ENCODE measurements at places on chromosomes 1 and 21.

DNA sequence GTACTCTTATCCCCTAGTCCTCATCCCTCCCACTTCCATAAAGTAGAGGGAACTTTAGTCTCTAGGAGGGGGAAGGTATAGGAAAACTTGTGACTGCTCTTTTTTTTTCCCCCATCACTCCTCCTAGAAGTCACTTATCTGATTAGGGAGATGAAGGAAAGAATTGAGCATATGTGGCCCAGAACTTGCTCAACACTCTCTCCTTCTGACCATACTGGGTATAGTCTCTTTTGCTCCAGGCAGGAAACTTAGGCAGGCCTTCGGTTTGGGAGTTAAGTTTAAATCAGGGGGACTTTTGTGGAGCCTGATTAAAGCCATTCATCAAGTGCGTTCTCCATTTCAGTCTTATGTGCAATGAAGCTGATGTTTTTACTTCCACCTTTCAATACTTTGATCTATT, 5.8 kb downstream of the UBE2U start:
- DNase-seq: no peak

DNA sequence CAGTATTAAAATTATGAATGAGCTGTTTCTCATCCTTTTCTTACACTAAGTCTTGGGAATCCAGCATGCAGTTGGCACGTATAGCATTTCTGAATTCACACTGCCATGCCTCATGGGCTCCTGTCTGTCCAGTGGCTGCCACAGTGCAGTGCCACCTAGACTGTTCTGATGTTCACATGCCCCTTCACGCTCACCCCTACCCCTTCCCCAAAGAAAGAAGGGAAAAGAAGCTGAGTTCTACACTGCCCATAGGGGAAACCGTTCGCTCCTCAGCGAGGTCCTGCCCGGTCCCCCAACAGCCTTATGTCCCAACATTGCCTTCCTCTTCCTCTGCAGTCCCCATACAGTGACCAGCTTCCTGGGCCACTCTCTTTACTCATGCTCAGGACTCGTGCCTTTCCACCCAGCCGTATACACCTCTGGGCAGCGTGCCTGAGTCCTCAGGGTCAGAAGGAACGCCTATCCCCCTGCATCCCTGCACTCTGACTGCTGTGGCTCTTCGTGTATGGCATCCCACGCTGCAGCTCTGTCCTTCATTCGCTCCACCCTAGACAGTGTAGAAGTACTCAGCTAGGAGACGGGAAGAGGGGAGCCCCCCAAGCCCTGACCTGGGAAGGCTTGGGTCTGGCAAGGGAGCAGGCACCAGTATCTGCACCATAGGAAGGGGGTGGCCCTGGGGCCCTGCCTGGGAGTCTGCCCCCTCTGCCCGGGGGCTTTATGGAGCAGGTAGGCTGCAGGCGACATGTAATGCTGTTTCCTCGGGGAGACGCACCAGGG, 24.1 kb upstream of the ARF1 start:
- no peak for DNase-seq

DNA sequence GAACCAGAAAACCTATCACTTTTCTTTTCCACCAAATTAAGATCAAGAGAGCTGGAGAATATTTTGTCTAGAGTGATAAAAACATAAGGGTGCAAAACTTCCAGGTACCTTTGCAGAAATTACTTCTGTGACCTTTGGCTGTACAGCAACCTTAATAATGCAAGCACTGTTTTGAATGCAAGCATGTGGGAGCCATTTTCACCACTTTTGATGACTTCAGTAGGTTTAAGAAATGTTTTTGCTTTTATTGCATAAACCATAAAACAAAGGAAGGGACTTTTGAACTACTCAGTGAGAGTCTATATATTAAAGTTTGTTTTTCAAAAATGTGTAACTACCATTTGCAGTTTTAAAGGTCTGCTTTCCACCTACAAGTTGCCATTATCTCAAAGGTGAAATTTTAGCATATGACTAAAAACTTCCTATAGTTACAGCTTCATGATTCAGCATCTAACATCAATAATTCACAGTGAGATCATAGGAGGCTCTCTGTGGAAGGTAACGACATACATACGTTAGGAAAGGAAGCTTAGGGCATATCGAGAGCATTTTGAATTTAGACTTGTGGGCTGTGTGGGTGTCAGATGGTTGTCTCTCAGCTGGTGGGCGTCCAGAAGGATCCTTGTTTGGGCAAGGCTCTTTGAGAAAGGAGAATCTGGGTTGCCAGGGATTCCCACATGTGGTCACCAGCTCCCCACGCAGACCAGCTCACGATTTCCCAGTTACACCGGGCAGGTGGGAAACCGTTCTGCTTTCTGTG, 1.1 kb upstream of the GADD45A start:
- no peak for DNase-seq

DNA sequence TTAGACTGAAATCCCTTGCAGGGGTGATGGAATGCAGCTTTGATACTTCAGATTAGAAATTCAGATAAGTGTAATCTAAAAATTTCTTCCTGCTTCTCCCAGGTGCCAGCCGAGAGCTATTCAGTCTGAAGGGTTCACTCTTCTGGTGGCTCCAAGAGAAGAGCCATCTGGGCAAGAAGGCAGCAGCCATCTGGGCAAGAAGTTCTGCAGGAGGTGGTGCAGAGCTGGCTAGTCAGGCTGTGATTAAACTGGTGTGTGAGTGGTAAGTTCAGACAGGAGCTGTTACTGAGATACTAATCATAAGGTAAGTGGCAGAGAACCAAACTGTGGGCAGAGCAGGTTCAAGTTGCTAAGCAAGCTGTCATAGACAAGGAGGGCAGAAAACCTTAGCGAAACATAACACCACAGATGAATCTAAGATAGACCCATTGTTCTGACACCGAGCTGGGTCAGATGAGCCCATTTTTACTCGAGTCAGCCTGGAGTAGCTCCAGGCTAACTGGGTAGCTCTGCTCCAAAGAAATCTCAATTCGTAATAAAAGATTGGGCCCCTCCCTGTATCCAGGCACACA, 14.4 kb upstream of the TP53BP2 start:
- no peak for DNase-seq

- no peak for DNase-seq
Observed at GRCh38 chr1:210586771-210587170, 258.1 kb downstream of the HHAT start.

- DNase-seq: no peak
Observed at GRCh38 chr1:236890152-236891056, 95.3 kb downstream of the MTR start.

DNA sequence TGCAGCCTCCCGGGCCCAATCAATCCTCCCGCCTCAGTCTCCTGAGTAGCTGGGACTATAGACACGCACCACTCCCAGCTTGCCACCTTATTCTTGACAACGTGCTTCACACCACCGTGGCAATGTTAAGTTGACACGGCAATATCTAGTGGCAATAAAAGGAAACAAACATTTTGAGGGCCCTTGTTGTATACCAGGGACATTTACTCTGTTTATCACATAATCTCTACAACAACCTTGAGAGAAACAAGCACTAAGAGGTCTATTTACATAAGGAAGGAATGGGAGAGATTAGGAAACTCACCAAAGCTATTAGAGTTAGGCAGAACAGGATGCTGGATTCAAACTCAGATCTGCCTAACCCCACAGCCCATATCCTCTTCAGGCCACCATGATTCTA, 3.1 kb downstream of the KLHDC8A start:
- no peak for DNase-seq

GRCh38 chr1:89761338-89761737, 59.5 kb upstream of the LRRC8D start:
- DNase-seq: no peak

GRCh38 chr1:168227620-168228019, 1.8 kb downstream of the SFT2D2 start:
- DNase-seq: no peak

- no peak for DNase-seq
Observed at GRCh38 chr1:97806326-97806725, 114.5 kb downstream of the DPYD start.

- peak; percentile 55 for DNase-seq
Observed at GRCh38 chr1:223189903-223190724, 47.1 kb upstream of the TLR5 start.

DNA sequence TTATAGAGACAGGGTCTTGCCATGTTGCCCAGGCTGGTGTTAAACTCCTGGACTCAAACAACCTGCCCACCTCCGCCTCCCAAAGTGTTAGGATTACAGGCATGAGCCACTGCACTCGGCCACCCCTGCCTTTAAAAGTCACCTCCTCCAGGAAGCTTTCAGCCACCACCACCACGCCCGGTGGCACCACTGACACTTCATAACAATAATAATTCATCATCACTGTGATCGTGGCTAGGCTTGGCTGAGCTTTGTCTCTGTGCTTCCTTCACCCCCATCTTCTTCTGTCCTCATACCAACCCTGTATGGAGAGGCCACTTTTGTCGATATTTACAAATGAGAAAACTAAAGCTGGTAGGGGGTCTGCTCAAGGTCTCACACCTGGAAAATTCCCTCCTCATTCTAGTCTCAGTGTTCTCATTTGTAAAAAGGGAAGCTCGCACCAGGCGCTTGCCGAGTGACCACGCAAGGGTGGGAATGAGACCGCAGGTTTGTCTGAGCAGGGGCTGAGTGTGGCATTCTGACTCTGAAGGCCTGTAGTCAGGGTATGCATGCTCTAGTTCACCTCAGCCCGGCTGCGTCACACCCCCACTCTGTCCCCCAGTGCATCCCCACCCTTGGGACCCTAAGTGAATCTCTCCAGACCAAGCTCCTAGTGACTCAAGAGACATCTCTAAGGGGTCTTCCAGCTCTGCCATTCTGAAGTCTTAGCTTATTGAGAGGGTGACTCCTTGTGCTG, 12.9 kb upstream of the EPHA2 start:
- no peak for DNase-seq
